Stimulated activated CD4-positive, alpha-beta T cell treated with anti-CD3 and anti-CD28 coated beads, Interleukin-15, amount 100 ng/mL, for 1 hour (primary cell): ENCODE measurements at places on chromosomes 7 and 10.

- DNase-seq: no peak
Measured at GRCh38 chr7:112556633-112557032, 75.8 kb downstream of the LSMEM1 start.

DNA sequence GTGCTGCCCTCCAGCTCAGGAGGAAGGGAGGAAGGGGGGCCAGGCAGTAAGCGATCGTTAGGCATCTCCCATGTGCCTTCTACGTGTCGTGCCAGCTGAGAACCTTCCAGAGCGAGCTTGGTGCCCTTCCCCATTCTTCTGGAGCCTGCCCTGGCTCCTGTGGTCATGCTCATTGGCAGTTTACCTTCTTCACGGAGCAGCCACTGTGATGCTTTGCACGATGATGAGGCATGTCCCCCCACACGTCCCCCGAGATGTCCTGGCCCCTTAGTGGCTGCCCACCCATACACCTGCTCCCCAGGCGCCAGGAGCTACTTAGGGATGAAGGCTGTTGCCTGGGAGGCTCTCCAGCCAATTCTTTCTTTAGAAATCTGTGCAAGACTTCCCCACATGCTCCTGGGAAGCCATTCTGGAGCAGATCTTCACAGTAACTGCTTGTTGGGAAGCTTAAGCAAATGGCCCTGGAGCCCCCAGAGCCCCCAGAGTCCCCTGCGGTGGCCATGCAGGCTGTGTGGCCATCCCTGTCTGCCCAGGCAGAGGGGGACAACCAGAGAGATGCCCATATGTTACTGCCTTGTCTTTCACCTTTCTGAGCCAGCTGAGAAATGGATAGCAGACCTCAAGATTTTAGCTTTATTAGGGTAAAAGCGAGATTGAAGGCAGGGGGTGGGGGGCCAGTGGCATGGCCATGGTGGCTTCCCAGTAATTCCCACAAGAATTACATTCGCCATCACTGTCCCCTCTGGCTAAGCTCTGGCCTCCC is 199.0 kb downstream of the EBF3 start:
- no peak for DNase-seq

- DNase-seq: no peak
Measured at GRCh38 chr7:101166909-101167644, 1.7 kb upstream of the VGF start.

- no peak for DNase-seq
Measured at GRCh38 chr7:117445206-117445605, 17.9 kb upstream of the ASZ1 start.

GRCh38 chr10:132836832-132837540 is 51.0 kb upstream of the NKX6-2 start:
- DNase-seq: peak; percentile 44

DNA sequence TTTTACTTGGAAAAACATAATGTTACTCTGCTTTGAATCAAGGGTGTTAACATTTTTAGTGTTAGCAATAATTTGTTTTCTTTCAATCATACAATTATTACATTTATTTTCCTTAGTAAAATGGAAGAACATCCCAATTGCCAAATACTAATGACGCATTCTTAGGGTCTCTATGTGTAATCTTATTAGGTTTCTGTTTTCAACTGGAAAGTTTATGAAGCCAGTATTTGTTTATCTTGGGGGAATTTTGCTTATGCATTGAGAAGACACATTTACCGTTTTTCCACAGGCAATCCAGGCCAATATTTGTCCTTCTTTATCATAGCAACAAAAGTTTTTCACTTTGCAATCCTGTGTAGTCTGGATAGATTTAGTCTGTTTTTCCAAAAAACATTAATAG is 134.5 kb downstream of the CPED1 start:
- DNase-seq: no peak

DNA sequence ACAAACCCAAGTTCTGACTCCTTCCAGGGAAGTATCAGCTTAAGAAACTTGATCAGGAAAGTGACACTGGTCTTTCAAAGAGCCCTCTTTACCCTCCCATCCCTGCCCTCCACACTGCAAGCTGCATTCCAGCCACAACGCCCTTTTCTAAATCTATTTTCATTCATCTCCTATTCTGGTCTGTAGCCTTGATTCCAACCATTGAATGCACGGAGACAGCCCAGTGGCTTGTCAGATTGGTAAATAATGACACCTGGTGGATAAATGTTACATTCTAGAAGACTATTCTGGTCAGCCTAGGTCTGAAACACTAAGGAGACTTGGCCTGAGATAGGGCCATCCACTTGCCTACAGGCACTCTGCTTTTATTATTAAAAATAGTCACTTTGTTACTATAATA is 20.9 kb downstream of the MORN4 start:
- no peak for DNase-seq

DNA sequence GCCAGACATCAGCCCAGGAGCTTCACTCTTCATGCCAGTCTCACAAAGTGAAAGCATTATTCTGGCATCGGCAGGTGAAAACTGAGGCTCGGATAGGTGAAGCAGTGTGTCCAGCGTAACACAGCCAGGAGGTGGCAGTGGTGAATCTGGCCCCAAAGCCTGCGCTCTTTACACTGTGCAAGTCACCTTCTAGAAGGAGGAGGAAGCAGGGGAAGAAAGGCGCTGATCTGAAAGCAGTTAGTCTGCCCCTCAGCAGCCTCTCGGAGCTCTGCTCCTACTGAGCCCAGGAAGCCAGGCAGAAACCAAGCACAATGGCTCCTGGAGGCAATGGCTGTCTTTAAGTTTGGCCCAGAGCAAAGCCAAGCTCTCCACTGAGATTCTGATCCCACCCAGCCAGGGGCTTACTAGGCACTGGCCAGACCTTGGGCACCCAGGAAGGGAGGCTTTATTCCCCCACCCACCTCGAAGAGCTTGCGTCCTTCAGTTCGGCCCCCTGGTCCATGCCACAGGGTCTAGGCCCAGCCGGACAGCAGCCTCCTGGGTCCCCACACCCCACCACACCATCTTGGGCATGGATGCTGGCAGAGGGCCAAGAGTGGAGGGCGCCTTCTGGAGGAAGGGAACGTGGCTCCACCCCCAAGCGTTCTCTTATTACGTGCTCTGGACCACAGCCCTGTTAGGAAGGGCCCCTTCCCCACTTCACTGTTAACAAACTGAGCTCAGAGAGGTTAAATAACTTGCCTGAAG is 104.5 kb downstream of the GRID1 start:
- DNase-seq: no peak

GRCh38 chr7:22675917-22676343 is 51.1 kb upstream of the IL6 start:
- no peak for DNase-seq

DNA sequence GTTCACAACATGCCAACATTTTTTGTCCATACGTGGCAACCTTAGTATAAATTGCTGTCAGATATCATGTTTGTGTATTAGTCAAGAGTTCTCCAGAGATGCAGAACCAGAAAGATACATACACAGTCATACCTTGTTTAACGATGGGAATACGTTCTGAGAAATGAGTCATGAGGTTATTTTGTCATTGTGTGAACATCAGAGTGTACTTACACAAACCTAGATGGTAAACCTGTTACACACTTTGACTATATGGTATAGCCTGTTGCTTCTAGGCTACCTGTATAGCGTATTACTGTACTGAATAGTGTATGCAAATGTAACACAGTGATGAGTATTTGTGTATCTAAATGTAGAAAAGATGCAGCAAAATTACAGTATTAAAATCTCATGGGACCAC is 22.3 kb downstream of the ZNF518A start:
- DNase-seq: no peak
